ENCODE measurements at places on chromosomes 5 and 9.

DNA sequence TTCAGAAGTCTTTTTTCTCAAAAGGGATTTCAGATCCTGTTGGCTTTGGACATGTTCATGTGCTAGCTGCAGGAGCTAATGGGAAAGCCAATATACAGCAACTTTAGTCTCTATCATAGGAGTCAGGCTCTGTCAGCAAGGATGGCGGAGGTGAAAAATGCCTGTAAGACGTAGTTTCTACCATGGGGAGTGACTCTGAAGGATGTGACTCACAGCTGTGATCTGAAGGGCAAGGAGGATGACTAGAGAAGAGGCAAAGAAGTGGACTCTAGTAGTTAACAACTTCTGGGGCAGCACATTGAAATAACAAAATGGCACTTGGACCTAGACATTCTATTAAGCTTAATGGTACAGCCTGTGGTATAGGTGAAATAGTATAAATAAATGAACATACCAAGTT lies 3.1 kb upstream of the NDUFS4 start:
- no peak for DNase-seq

GRCh38 chr5:91538179-91538578 lies 155.1 kb upstream of the ARRDC3 start:
- no peak for DNase-seq

- no peak for DNase-seq
Measured at GRCh38 chr5:94646758-94647157, 28.3 kb downstream of the SLF1 start.

DNA sequence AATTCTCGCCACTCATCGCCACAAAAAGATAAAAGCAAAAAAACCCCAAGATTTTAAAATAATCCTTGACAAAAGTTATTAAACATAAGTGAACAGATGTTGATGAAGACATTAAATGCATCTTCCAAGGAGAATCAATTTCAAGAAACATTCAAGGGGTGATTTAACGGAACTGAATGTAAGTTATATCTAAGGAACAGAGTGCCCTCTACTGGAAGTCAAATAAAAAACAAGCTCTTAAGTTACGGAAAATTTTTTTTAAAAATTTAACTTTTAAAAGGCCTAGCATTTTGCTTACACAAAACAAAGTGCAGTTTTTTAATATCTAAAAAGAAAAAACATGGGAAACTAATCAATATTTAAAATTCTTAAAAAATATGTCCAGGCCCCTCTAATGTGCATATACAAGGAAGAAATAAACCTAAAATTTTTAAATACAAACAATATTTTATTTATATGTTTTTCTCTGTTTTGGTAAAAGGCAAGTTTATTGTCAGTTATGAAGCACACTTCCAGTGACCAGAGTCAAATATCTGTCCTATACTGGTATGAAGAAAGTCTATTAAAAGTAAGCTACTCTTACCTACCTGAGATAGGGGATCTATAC lies 28.0 kb downstream of the TEX10 start:
- no peak for DNase-seq

- no peak for DNase-seq
Measured at GRCh38 chr5:59099995-59100345, 517.1 kb downstream of the RAB3C start.

- DNase-seq, result no peak
Measured at GRCh38 chr9:136110082-136111061, 8.3 kb downstream of the TMEM250 start.

- no peak for DNase-seq
Measured at GRCh38 chr5:40733879-40734563, 21.7 kb downstream of the TTC33 start.

DNA sequence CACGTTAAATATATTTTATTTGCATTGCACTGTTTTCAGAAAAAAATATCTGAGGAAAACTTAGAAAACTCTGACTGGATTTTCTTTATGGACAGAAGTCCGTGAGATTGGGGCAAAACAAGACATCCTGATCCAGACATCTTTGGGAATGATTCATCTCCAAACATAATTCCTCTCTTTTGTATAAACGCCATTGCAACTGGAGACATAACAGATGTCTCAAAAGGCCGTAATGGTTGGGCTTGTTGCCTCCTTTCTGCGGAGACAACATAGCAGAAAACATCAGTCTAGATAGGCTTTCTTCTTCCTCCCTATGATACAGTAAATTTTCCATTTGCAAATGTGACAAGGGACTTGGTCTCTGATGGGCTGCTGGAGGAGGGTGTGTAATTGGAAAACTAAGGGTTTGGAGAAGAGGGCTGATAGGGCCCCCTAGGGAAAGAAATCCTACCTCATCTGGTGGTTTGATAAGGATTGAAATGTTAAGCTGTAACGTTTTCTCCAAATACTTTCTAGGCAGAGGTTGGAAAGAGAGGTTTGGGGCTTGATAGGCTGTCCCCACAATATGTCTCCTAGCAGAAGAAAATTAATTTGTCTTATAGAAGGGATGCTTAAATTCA lies 631.5 kb upstream of the ST8SIA4 start:
- no peak for DNase-seq

- no peak for DNase-seq
Measured at GRCh38 chr5:24643156-24643555, 1.6 kb downstream of the CDH10 start.

- DNase-seq, result no peak
Measured at GRCh38 chr5:133450286-133450685, 162.1 kb downstream of the FSTL4 start.

DNA sequence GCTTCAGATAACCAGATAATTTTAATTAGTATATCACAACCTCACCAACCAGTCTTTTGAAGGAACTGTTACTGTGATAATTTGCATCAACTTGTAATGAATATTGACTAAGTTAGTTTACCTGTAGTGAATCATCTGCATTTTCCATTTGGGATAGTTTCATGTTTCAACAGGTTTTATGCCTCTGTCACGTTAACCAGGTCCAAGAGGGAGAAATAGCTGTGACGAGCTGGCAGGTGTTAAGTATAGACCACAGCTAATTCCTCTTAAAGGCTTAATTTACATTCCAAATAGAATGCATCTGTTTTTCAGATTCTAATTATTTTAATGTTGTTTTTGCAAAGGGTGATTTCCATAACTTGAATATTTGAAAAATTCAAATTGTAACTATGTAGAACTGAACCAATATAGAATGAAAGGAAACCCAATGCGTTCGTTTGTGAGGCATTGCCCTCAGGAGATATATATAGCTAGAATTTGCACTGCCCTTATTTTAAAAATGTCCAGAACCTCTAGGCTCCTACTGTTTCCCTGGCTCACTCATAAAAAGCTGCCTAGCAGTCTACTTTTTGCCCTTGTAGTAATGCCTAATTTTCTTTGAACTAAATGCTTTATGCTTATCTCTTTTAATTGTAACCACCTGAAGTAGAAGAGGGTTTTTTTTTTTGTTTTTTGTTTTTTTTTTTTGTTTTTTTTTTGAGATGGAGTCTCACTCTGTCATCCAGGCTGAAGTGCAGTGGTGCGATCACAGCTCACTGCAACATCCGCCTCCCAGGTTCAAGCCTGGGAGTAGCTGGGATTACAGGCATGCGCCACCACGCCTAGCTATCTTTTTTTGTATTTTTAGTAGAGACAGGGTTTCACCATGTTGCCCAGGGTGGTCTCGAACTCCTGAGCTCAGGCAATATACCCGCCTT lies 270.5 kb downstream of the SMARCA2 start:
- DNase-seq, result no peak

- DNase-seq, result no peak
Measured at GRCh38 chr9:110241858-110242321, 14.4 kb downstream of the TXN start.

- no peak for DNase-seq
Measured at GRCh38 chr5:69090158-69090557, 3.7 kb upstream of the SLC30A5 start.

DNA sequence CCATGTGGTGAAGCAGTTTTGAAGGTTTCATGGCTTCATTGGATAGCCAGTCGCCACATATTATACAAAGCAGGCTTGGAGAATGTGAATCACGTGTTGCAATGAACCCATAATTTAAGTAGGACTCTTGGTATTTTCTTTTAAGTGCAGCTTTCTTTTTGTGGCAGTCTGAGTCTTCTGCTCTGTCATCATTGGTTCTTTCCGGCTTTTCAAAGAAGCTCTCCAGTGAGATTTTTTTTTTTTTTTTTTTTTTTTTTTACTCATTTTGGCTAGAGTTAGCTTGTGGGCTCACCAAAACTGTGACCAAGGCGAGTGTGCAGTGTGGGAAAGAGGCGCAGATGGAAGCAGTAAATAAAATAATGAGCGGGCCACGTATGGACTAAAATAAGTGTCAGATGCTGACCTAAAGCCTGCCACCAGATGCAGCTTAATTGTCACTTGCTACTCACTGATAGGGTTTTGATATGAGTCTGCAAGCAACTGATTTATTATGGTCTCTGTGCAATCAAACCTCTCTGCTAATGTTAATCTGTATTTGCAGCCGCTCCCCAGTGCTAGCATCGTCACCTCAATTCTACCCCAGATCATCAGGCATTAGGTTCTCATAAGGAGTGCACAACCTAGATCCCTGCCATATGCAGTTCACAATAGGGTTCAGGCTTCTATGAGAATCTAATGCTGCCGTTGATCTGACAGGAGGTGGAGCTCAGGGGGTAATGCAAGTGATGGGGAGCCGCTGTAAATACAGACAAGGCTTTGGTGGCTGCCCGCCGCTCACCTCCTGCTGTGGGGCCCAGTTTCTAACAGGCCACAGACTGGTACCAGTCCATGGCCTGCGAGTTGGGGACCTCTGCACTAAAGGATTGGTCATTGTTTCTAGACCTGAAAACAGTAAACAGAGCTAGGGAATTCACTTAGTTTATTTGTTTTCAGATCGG lies 45.5 kb upstream of the LARP1 start:
- DNase-seq, result no peak

DNA sequence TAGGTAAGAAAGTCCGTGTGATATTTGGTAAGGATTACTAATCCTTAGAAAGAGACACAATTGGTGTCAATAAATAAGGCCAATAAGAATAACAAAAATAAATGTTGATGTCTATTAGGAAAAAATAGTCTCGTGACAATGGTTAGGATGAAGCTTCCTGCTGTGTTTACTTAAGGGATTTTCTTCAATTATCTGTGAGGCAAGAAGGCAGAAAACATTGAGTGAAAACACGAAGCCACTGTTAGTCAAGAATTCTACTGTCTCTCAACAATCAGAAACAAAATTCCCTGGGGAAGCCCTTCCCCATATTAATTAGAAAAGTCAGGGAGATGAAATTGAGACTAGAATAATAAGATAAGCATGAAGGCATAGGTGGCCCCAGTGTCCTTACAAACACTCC lies 149.0 kb downstream of the SYK start:
- no peak for DNase-seq

DNA sequence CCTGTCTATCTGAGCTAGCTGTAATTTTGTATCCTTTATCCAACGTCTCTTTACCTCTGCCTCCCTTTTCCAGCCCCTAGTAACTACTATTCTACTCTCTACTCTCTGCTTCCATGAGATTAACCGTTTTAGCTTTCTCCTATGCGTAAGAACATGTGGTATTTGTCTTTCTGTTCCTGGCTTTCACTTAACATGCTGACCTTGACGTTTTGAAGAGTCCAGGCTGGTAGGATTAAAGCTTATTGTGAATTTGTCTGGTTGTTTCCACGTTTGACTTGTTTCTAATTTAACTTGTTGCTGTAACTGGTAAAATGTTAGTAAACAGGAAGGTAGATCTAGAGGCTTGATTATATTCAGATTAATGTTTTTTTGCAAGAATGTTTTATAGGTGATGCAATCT lies 385.3 kb downstream of the PSAT1 start:
- no peak for DNase-seq

DNA sequence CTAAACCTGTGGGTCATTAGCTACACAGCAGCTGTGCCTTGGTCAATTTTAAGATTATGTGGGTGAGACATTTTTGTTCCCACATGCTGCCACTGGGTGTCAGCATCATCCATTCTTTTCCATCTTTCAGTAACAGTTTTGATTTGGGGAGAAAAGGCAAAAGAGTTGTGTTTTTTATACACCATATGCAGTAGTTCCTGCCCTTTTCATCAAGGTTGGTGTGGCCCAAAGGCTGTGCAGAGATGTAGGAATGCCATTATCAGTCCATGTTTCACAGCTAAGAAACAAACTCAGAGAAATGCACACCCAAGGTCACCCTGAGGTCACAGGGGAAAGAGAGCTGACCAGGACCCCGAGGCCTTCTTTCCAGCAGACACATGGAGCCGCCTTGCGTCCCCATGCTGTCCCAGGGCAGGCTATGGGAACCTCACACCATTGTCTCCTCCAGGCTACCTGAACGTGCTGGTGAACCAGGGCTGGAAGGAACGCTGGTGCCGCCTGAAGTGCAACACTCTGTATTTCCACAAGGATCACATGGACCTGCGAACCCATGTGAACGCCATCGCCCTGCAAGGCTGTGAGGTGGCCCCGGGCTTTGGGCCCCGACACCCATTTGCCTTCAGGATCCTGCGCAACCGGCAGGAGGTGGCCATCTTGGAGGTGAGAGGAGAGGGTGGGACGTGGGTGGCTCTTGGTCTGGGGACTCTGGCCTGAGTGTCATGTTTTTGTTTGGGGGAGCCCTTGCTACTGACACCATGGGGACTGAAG lies 27.8 kb upstream of the GRPEL2 start:
- DNase-seq, result no peak

DNA sequence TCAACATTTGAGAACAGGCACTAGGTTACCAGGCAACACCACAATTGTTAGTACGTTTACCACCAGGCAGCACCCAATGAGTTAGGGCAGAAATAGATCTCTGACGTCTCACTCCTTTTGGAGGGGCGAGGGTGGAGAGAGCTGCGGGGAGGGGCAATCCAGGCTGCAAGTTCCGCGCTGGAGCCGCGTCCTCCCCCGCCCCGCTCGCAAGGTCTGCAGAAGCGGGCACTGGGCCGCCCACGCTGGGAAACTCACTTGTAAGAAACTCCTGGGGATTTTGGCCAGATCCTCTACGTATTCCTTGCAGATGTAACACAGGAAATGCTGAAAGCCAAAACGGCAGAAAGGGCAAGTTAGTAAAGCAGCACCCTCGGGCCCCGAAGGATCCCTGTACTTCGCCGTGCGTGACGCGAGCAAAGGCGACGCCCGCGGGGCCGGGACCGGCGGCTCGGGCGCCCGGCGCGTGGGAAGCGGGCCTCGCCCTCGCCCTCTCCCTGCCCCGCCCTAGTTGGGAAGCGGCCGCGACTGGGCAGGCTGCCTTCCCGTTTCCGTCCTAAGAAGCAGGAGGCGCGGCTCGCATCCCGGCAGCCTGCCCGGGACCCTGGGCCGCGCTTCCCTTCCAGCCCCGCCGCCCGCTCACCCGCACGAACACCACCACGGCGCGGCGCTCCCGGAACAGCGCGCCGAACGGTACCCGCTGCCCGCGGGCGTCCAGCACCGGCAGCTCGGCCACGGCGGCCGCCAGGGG lies 493 bp downstream of the PRXL2C start:
- DNase-seq, result peak; percentile 32

- DNase-seq, result no peak
Measured at GRCh38 chr9:98610711-98611110, 98.0 kb downstream of the GABBR2 start.

All from activated T-helper 1 cell treated with anti-CD3 and anti-CD28 coated beads, Interleukin-2, amount 50 U/mL, for 16 hours (primary cell).